Activated naive CD8-positive, alpha-beta T cell treated with anti-CD3 and anti-CD28 coated beads, Interleukin-2, amount 10 ng/mL, durations not matched to agents 7 days and 5 days (primary cell): ENCODE measurements at places on chromosomes 1 and 21.

DNA sequence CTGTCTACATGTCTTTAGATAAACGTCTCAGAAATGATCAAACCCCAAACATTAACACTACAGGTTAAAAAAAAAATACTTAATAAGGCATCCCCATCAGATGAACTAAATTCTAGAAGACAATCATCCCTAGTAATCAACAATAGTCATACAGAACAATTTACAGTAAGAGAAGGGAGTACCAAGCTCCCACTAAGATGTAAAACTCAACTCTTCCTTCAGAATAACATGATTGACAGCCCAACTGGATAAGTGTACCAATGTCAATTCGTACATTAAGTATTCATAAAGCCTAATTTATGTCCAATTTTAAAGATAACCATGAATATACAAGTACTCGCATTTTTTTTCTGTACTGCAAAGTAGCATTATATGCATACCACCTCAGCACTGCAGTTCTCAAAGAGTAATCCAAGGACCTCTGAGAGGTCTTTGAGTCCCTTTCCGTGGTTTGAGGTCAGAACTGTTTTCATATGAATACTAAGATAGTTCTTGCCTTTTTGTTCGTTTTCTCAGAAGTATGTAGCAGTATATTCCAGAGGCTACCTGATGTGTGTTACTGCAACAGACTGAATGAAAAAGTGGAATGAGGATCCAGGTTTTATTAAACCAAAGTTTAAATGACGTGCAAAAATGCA, 6.6 kb downstream of the SCAF4 start:
- DNase-seq: no peak

DNA sequence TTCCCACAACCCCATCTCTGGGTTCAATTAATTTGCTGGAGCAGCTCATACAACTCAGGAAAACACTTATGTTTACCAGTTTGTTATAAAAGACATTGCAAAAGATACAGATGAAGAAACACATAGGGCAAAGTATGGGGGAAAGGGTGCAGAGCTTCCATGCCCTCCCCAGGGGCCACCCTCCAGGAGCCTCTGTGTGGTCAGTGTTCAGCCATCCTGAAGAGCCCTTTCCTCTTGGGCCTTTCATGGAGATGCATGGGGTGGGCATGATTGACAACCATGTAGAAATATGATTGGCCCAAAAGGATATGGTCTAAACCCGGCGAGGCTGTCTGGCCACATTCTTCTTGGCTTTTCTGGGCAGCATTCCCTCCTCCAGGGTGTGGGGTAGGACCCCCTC, 56.8 kb upstream of the PDE9A start:
- DNase-seq: no peak

GRCh38 chr21:43919871-43920801, 55.1 kb downstream of the AGPAT3 start:
- DNase-seq: no peak

DNA sequence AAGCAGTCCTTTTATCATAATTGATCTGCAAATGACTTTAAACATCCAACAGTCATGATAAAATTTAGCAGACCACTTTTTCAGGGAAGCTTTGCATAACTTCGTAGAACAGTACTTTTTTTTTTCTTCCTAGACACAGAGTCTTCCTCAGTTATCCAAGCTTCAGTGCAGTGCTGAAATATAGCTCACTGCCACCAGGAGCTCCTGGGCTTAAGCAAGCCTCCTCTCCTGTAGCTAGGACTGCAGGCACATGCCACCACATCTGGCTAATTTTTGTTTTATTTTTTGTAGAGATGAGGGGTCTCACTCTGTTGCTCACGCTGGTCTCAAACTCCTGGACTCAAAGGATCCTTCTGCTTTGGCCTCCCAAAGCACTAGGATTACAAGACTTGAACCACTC, 3.8 kb downstream of the F13B start:
- DNase-seq: no peak

DNA sequence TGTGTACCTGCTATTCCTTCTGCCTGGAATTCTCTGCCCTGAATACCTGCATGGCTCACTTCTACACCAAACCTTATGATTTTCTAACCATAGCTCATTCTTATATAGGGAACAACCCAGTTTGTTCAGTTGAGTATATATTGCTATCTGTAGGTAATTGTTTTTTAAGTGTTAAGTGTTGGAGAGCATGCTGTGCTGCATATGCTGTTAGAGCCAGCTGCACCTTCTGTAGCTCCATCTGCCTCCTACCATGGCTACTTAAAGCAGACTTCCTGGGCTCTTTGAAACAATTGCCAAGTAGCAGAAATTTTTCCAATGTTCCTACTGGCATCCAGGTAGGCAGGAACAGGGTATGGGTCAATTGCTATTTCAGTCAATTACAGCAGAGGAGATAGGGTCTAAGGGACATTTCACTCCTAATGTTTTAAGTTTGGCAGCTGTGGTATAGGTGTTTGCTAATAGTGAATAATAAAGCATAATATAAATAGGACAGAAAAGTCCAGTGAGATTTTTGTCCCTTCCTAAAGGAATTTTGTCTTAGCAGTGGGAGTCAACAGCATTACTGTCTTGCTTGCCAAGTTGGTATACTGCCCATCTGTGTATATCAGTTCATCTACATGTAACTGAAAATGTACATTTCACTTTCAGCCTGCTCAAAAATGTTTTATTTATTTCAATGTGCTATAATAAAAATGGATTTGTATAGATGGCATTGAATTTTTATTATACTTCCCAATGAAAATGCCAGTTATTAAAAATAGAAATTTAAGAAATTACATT, 34.0 kb upstream of the C1orf115 start:
- DNase-seq: no peak
